ENCODE measurements at places on chromosomes 7 and 10.

GRCh38 chr7:27098578-27099451 is 3.0 kb upstream of the HOXA1 start:
- no peak for DNase-seq

DNA sequence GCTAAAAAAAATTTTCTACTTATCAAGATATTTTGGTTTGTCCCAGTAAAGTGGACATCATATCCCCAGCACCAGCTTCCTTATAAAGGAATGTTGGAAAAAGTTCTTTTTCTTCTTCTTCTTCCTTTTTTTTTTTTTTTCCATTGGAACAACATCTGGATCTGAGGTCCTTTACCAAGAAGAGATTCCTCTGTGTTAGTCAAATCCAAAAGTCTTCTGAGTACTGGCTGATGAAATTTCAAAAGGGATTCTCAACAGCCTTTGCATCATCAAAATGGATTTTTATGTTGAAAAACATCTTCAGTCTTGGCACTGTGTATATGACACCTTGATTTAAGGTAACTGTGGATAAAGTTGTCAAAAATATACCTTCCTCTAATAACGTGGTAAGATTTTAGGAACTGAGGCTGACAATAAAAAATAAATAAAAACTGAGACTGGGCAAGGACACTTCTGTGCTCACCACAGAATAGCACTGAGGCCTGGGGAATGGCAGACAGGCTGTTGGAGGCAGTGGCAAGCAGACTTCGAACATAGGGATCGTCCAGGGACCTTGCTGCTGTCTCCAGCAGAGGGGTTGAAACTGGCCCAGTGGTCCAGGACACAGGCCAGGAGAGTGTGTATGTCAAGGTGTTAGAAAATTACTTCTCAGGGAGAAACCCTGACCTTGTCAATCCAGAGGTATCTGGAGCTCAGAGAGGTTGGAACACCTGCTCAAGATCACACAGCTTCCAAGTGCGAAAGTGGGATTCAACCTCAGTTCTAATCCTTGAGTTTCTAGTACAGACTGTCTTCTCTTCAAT is 130.4 kb downstream of the PTPN20 start:
- no peak for DNase-seq

GRCh38 chr7:96407427-96407826 is 85.5 kb upstream of the SLC25A13 start:
- no peak for DNase-seq

GRCh38 chr10:1208366-1209311 is 152.5 kb downstream of the WDR37 start:
- DNase-seq = no peak

GRCh38 chr7:90713628-90714027 is 117.5 kb downstream of the CDK14 start:
- no peak for DNase-seq

Measured in GM19239 (cell line).